HFFc6 (cell line): ENCODE measurements at places on chromosomes 5 and 9.

GRCh38 chr5:2727550-2727949 is 23.9 kb downstream of the IRX2 start:
- no peak for DNase-seq

- peak; percentile 85 for DNase-seq
Measured at GRCh38 chr5:132425009-132425937, 55.8 kb downstream of the SLC22A5 start.

DNA sequence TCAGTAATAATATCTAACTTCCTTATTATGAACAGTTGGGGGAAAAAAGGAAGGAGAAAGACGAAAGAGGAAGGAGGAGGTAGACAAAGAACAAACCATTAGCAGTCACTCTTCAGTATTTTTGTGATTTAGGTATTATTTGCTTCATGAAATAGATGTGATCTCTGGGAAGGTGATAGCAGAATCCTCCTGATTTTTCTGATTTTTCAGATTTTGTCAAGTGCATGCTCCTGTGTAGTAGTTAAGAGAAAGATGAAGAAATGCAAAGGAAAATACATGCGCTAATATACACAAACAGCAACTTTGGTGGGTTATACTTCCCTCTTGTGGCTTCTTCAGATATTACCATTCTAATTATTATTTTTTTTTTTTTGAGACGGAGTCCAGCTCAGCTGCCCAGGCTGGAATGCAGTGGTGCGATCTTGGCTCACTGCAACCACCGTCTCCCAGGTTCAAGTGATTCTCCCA is 31.6 kb downstream of the LMNB1 start:
- DNase-seq = peak; percentile 18

DNA sequence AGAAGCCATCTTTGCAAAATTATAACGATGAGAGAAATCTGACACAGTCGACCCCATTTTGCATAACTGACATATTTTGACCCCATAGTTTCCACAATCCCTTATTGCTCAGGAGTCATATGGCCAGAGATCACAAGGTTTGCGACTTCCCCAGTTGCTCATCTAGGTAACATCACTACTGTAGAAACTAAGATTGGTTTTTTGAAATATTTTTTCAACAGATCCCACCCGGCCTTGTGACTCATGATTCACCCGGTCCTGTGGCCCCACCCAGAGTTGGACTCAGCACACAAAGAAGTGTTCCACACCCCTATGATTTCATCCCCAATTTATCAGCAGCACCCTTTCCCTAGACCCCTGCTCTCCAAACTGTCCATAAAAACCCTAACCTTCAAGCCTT is 50.2 kb downstream of the TIMD4 start:
- DNase-seq = no peak

GRCh38 chr5:17399931-17400330 is 98.1 kb upstream of the TAF11L2 start:
- no peak for DNase-seq

GRCh38 chr9:134214386-134214765 is 50.0 kb upstream of the RNU6ATAC start:
- no peak for DNase-seq

- DNase-seq = no peak
Measured at GRCh38 chr9:128201441-128202369, 1.5 kb upstream of the DNM1 start.

- no peak for DNase-seq
Measured at GRCh38 chr5:2006193-2006970, 123.7 kb upstream of the IRX4 start.

DNA sequence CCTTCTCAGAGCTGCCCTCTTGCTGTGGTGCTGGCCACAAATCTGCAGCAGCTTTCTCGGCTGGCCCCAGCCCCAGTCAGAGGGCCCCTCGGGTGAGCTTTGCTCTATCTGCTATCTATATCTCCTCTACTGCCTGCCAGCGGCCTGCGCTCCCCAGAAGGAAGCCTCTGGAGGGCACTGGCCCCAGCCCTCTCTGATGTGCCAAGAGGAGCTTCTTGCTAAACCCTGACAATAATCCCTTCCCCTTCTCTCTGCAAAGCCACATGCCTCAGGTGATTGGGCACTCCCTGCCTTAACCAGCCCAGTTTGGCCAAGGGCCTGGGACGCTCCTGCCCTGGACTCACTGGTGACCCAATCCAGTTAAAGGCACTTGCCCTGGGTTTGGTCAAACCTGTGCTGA is 42.7 kb downstream of the CAMK2A start:
- no peak for DNase-seq

DNA sequence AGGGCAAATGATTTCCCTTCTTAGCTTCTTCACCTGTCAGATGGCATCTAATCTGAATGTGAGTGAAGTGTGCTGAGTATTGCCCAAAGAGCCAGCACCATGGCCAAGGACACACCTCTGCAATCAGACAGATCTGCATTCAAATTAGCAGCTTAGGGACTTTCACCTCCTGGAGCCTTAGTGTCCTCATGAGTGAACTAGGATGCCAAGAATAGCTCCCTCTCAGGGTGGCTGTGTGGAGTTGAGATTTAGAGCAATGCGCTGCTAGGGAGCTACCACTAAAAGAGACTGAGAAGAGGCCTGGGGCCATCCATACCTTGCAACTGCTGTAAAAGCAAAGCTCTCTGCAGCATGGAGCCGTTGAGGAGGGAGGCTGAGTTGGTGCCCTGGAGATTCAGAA is 1.4 kb downstream of the CIZ1 start:
- DNase-seq = no peak

GRCh38 chr9:15670246-15670645 is 117.4 kb downstream of the CCDC171 start:
- no peak for DNase-seq

- no peak for DNase-seq
Measured at GRCh38 chr9:124747065-124747464, 24.0 kb downstream of the NR6A1 start.

GRCh38 chr5:64166201-64166959 is 737 bp downstream of the RNF180 start:
- DNase-seq = no peak

DNA sequence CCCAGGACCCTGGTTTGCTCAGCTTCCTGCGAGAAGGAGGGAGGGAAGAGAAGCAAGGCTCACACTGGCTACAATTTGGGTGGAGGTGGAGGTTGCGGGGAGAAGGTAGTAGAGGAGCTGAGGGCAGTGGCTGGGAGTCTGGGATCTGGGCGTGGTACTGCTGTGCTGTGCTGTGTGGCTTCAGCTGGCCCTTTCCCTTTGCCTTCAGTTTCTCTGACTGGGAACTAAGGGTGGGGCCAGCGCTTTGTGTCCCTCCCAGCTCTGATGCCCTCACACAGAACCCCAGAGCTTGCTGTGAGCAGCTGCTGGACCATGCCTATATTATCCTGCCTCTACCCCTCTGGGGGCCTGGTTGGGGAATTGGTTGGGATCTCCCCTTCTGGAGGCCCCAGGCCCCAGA is 60.9 kb downstream of the RGS3 start:
- DNase-seq = no peak

GRCh38 chr5:5483880-5484598 is 61.6 kb downstream of the ICE1 start:
- peak; percentile 56 for DNase-seq
